ENCODE measurements at places on chromosomes 11 and 22.

DNA sequence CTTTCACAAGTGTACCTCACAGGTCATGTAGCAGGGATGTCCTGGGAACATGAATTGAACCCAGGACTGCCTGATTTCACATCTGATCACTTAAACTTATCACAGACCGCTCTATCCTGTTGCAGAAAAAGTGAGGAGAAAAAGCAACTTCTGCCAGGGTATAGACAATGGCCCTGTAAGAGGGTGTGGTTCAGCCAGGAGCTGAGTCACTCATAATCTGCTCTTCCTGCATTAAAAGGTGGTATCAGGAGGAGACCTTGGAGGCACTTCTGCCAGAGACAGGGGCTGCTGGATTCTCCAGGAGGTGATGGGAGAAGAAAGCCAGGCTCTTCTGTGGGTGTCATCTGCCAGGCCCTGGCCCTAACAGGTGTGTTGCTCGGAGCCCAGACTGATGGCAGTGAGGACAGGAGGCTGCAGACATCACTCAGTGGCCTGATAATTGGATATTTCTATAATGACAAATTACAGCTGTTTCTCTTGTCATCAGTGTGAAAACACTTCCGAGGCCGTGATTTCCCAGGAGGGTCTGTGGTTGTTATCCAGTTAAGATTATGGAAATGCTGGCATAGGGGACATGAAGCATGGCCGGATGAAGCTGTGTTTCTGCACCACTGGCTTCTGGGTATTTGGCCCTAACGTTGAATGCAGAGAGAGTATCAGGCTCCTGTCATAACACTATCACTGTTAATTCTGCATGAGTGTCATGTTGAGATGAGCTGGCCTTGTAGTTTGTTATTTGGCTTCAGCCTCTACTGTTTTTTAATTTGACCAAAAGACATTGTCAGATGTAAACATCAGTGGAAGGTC, 125.1 kb upstream of the ZBED5 start:
- H3K27ac ChIP-seq, result no peak overlapping the region
- no peaks in the 10 kb centered on the region for H3K36me3 ChIP-seq
- no peak for DNase-seq
- H3K4me3 ChIP-seq, result no peak overlapping the region
- no peaks in the 10 kb centered on the region for H3K27me3 ChIP-seq
- H3K4me1 ChIP-seq, result no peaks in the 10 kb centered on the region

GRCh38 chr11:115488945-115489344, 15.3 kb downstream of the CADM1 start:
- H3K4me1 ChIP-seq, result no peaks in the 10 kb centered on the region
- H3K27ac ChIP-seq, result no peak overlapping the region
- DNase-seq, result no peak
- no peaks in the 10 kb centered on the region for H3K36me3 ChIP-seq
- no peak overlapping the region for H3K4me3 ChIP-seq

- no peak overlapping the region for H3K27ac ChIP-seq
- H3K27me3 ChIP-seq, result no peaks in the 10 kb centered on the region
- H3K4me1 ChIP-seq, result no peaks in the 10 kb centered on the region
- no peak for DNase-seq
- H3K36me3 ChIP-seq, result no peaks in the 10 kb centered on the region
- no peak overlapping the region for H3K4me3 ChIP-seq
Observed at GRCh38 chr11:94678236-94678635, 89.9 kb upstream of the AMOTL1 start.

- DNase-seq, result no peak
- no peak overlapping the region for H3K27ac ChIP-seq
- H3K27me3 ChIP-seq, result no peaks in the 10 kb centered on the region
- H3K4me3 ChIP-seq, result no peak overlapping the region
- peaks cover 6% of the 10 kb centered on the region for H3K4me1 ChIP-seq
- H3K36me3 ChIP-seq, result 0 out of 2 replicates have a peak, but pooled peaks cover under 1% of the 10 kb centered on the region
Observed at GRCh38 chr22:25045159-25045558, 92.6 kb downstream of the KIAA1671 start.

DNA sequence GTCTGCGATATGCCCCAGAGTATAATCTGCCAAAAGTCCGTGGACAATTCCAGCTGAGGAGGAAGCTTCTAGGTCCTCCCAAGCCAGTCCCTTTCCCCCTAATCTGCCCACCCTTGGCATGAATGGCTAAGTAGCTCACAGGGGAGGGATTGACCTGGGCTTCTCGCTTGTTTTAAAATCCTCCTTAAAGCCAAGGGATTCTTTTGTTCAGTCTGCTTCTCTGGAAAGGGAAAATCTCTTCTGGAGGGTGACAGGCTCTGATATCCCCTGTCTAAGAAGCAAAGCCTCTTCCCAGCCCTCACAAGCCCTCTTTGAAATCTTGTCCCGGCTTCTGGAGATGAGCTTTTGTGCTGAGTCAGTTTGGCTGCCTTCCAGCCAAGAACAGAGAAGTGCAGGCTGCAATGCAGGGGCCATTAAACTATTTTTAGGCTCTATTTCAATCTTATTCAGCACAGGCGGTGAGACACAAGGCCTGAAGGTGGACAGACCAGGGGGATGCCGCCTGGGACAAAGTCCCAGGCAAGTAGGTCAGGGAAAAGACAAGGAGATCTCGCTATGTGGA, 23.9 kb downstream of the NEFH start:
- peaks cover 5% of the 10 kb centered on the region for H3K36me3 ChIP-seq
- H3K27ac ChIP-seq, result no peak overlapping the region

- no peak overlapping the region for H3K4me3 ChIP-seq
- DNase-seq, result no peak
- no peaks in the 10 kb centered on the region for H3K27me3 ChIP-seq
- H3K27ac ChIP-seq, result no peak overlapping the region
- no peaks in the 10 kb centered on the region for H3K4me1 ChIP-seq
Observed at GRCh38 chr11:77205467-77206263, 77.6 kb downstream of the MYO7A start.

DNA sequence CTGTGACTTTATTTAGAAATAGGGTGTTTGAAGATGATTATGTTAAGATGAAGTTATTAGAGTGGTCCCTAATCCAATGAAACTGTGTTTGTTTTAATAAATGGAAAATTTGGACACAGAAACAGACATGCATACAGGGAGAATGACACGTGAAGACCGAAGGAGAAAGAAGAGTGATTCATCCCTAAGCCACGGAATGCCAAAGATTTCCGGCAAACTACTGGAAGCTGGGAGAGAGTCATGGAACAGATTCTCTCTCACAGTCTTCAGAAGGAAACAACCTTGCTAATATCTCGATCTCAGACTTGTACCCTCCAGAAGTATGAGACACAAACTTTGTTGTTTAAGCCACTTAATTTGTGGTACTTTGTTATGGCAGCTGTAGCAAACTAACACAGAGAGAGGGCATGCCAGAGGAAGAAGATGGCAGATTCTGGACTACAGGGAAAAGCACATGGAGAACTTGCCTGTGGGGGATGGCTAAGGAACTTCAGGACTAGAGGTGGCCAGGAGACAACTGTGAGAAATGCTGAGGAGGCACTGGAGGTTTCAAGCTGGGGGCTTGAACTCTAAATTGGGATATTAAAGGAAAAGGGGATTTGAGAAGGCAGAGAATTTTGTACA, 733.5 kb upstream of the CCDC90B start:
- H3K4me1 ChIP-seq, result no peaks in the 10 kb centered on the region
- DNase-seq, result peak; percentile 4
- no peak overlapping the region for H3K4me3 ChIP-seq
- no peaks in the 10 kb centered on the region for H3K36me3 ChIP-seq
- H3K27me3 ChIP-seq, result no peaks in the 10 kb centered on the region
- H3K27ac ChIP-seq, result no peak overlapping the region

GRCh38 chr11:81253244-81253643, 1480.4 kb downstream of the FAM181B start:
- no peaks in the 10 kb centered on the region for H3K4me1 ChIP-seq
- H3K36me3 ChIP-seq, result no peaks in the 10 kb centered on the region
- DNase-seq, result no peak
- no peak overlapping the region for H3K27ac ChIP-seq
- no peaks in the 10 kb centered on the region for H3K27me3 ChIP-seq
- H3K4me3 ChIP-seq, result no peak overlapping the region

- H3K4me3 ChIP-seq, result no peak overlapping the region
- H3K4me1 ChIP-seq, result no peaks in the 10 kb centered on the region
- no peak for DNase-seq
Observed at GRCh38 chr11:11075515-11076171, 217.8 kb upstream of the ZBED5 start.

- no peak for DNase-seq
- H3K27ac ChIP-seq, result no peak overlapping the region
- H3K36me3 ChIP-seq, result no peaks in the 10 kb centered on the region
- no peaks in the 10 kb centered on the region for H3K27me3 ChIP-seq
- H3K4me3 ChIP-seq, result no peak overlapping the region
Observed at GRCh38 chr22:44677871-44678555, 24.0 kb upstream of the PRR5 start.

DNA sequence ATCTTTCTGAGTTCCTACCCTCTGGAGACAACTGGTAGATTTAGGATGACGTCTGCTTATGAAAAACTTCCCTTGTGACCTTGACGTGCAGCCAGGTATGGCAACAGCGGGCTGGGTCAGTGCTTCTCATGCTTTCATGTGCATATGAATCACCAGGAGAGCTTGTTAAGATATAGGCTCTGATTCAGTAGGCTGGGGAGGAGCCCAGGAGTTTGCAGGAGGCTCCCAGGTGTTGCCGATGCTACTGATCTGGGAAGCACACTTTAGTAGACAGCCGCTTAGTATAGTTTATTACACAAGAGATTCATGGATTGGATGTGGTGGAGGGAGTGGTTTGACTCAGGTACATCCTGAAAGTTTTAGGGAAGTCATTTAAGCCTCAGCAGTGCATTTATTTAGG, 23.8 kb downstream of the DIXDC1 start:
- no peak overlapping the region for H3K27ac ChIP-seq
- H3K4me3 ChIP-seq, result no peak overlapping the region
- H3K4me1 ChIP-seq, result no peaks in the 10 kb centered on the region
- H3K36me3 ChIP-seq, result no peaks in the 10 kb centered on the region

DNA sequence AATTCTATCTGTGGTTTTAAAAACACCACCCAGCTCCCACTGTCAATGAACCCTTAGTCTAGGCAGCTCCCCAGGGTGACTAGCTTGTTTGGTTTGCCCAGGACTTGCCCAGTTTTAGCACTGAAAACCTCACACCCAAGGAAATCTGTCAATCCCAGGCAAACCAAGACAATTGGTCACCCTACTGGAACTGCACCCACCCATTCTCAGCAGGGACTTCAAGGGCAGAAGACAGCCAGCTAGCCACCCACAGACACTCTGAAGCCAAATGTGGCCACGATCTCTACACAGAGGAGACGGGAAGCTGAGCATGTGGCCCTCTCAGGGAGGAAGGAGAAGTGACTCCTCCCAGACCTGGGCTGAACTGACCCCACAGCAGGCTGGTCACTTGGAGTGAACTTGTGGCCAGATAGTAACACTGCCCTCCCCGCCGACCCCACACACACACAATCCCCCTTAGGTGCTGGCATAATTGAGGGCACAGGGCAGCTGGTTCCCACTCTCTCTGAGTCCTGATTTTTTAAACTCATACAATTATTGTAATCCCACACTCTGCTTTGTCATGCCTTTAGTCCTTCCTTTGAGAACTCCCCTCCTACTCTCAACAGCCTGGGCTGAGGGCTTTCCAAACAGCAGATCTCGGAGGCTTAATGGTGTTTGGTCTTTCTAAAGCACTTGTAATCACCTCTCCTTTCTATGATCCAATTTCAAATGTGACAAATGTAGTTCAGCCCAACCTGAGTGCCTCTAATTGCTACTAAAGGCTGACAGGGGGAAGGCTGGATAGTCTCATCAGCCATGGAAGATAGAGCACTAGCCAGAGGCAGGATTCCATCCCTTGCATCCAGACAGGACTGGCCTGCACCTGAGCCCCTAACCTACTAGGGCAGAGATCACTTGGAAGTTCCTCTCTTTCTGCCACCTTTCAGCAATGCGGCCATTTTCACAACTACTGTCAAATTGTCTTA, 74.7 kb upstream of the DRD2 start:
- DNase-seq, result no peak
- peaks cover 12% of the 10 kb centered on the region for H3K4me1 ChIP-seq
- no peaks in the 10 kb centered on the region for H3K27me3 ChIP-seq

DNA sequence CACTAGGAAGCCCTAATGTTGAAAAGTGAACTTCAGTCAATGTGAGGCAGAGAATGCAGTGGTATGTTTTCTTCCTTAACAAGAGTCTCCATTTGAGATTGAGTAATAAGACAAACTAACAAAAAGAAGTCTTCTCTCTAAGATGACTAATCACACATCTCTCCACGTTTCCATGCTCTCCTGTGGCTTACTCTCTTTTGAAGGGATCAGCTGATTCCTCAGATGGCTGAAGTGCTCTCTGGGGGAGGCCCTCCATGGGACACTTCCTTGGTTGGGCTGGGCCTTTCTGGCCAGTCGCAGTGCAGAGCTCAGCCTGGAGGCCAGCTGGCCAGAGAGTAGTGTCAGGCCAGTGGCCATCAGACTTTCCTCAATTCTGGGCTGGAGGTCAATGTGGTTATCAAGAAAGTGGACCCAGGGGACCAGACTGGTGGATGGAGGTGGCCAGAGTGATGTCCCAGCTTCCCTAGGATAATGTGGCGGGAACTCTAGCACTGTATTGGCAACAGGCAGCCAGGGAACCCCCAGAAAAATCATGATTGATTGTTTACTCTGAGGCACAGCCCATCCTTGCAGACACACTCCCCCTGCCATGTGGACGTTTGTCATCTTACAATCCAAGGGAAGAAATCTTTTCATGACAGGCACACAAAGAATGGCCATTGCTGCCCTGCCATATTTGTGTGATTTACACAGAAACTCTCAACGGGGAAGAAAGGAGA, 14.5 kb downstream of the CSRP3 start:
- DNase-seq, result no peak
- H3K4me3 ChIP-seq, result no peak overlapping the region
- H3K27ac ChIP-seq, result no peak overlapping the region

DNA sequence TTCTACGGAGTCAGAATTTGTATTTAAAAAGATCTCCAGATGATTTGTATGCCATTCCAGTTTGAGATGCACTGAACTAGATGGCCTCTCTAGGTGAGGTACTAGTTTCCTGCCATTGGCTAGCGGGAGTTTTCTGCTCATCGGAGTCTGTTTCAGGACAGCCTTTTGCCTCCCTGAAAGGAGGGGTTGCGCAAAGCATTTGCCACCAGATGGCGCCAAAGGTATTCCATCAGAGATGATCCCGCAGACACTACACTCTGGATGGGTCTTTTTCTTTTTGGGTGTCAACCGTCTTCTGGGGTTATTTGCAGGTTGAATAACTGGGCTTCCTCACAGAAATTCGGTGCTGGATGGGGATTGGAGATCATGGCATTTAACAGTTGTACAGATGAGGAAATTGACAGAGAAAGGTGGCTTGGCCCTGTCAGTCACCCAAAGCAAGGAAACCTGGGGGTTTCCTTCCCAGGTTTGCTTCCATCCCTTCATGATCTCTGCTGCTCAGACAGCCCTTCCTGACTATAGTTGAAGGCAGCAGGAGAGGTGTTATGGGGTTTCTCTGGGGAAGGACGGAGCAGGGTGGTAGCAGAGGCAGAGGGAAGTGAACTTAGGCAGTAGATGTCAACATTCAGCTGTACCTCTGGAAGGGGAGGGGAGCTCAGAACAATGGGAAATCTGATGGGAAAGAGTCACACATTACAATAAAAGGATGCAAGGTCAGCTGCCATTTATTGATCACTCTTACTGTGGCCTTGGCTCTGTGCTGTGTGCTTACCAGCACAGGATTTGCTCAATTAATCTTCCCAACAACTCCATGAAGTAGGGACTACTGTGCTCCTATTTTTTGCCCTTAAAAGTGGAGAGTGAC, 81.6 kb downstream of the CCDC81 start:
- no peaks in the 10 kb centered on the region for H3K36me3 ChIP-seq
- no peaks in the 10 kb centered on the region for H3K27me3 ChIP-seq
- H3K27ac ChIP-seq, result peak overlapping the region; percentile 91
- peak; percentile 78 for DNase-seq
- peaks cover 40% of the 10 kb centered on the region for H3K4me1 ChIP-seq
- H3K4me3 ChIP-seq, result no peak overlapping the region

GRCh38 chr11:46120346-46121300, 631 bp downstream of the PHF21A start:
- H3K27me3 ChIP-seq, result no peaks in the 10 kb centered on the region
- peaks cover 23% of the 10 kb centered on the region for H3K4me1 ChIP-seq
- peaks cover 3% of the 10 kb centered on the region for H3K36me3 ChIP-seq
- peak overlapping the region; percentile 82 for H3K4me3 ChIP-seq
- no peak for DNase-seq

All from Panc1 (cell line).